ENCODE measurements at places on chromosomes 12 and 14.

- no peak for DNase-seq
Observed at GRCh38 chr14:30532264-30532663, 26.7 kb upstream of the G2E3 start.

DNA sequence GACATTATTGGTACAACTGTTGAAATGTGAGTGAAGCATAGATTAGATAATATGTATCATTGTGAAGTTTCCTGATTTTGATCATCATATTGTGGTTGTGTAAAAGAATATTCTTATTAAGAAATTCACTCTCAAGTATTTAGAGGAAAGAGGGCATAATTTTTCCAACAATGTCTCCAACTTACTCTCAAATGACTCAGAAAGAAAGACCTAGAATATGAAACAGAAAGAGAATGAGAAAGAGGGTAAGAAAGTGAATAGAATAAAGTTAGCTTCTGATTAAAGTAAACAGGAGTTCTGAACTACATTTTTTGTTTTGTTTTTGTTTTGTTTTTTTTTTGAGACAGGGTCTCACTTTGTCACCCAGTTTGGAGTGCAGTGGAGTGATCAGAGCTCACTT is 123.0 kb downstream of the CPNE8 start:
- no peak for DNase-seq

DNA sequence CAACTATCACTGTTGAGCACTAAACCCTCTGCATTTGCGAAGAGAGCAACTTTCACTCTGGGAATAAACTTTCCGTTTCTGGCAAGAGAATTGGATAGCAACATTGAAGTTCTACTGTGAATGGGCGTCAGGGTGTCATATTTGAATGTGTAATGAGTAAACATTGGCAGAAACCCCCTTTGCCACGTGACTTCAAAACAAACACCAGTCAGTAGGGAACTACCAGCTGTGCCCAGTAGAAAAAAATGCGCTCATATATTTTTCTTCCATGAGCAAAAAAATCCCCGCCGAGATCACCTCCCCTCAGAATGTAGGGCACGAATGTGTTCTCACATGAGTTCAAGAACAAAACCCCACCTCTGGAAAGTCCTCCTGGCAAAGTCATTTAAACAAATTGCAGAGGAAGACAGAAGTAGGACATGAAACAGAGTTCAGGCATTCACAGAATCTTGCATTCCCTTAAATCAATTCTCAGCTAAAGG is 80.6 kb downstream of the BTG1 start:
- DNase-seq = peak; percentile 11

- DNase-seq = no peak
Observed at GRCh38 chr14:90575336-90575735, 178.5 kb downstream of the CALM1 start.

Measured in substantia nigra (tissue), 51 donors.